ENCODE measurements at places on chromosomes 12 and 14. TPM values are rescaled to one million over a fixed set of nuclear protein-coding genes. Genes with fewer than 3 reads are reported as not detected.

GRCh38 chr14:69298131-69299071 is 38.4 kb downstream of the GALNT16 start:
- DNase-seq = peak; percentile 67

- no peak for DNase-seq
Observed at GRCh38 chr14:49923881-49924280, 31.0 kb downstream of the ARF6 start.

Gene KLHL33
- 0.35 TPM for total RNA-seq

Gene CLEC9A
- not detected for total RNA-seq

DNA sequence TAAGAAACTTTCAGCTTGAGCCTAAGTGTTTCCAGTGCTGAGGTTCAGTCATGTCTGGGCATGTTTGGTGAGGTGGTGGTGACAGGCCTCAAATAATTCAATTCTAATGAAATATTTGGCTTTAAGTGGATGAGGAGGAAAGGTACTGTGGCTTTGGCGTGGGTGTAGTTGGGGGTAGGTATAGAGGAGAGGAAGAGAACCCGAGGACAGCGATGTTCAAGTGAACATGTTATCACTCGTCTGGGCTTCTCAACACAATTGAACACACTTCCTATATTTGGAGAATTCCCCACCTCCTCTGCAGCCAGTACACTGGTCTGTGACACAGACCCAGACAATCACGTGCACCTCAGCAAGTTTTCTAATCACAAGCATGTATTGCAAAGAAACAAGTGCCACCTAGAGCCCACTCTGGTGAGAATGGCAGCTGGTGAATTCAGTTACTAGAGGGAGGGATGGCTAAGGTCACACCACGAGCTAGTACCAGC is 53.0 kb downstream of the IFNG-AS1 start:
- DNase-seq = no peak

DNA sequence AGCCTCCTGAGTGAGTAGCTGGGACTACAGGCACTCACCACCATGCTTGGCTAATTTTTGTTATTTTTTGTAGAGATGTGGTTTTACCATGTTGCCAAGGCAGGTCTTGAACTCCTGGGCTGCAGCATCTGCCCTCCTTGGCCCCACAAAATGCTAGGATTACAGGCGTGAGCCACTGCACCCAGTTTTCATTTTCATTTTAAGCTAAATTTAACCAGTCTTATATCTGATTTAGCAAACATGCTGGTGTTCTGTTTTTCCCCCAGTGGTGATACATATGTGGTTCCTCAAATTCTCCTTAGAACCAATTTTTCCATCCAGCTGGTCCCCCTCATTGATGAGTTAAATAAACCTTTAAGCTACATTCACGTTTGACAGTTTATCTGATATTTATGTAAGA is 43.8 kb upstream of the BICD1 start:
- no peak for DNase-seq

DNA sequence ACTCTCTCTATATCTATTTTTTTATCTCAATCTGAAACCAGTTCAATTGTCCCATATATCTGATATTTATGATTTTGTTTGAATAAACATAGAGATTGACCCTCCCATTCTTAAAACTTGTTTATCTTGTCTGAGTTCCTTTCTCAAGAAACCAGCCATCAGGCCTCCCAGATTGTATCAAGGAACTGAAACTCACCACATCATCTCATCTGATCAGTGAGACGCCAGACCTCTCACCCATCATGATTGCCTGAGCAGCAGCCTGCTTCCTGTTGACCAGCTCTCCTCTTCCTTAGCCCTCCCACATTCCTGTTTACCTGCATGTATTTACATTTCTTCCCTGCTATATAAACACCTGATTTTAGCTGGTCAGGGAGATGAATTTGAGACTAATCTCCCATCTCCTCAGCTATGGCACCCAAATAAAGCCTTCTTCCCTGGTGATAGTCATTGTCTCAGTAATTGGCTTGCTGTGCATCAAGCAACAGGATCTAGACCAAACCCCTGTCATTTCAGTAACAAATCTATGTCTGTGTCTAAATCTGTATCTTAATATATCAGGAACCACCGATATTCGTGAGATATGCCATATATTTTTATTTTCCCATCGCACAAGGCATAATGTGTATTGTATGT is 323.6 kb downstream of the TMTC2 start:
- DNase-seq = no peak

DNA sequence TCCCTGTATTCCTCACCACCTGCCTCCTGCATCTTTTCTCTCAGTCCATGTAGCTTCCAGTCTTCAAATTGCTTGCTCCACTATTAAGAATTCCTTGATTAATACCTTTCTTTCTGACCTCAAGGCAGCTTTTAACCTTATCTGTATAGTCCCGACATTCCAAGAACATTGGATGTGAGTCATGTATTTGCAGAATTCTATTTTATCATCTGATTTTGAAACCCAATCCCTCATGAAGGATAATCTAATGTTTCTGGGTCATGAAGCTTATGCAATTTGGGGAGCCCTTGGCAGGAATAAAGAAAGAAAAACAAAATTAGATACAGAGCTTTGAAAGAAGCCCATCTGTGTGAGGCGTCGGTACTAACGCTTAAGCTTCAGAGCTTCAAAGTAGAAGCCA is 63.4 kb upstream of the CCND2 start:
- DNase-seq = no peak

DNA sequence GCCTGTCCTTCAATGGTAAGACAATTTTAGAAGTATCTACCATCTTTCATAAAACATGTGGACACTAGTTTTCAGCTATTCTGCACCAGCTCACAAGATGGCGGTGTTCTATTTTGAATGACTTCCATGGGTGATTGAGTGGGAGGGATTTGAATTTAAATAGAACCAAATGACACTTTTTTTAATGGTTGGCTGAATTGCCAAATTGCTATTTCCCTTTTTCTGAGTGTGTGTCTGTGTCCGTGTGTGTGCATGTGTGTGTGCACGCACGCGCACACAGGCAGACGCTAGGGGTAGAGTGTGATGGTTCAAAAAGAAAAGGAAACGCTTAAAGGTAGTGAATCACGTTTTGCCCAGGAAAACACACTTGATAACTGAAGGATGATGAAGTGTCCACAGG is 362.6 kb downstream of the DAD1 start:
- DNase-seq = no peak

- no peak for DNase-seq
Observed at GRCh38 chr14:54568821-54569595, 2.1 kb downstream of the SAMD4A start.

GRCh38 chr14:80425686-80426085 is 214.4 kb upstream of the DIO2 start:
- no peak for DNase-seq

Gene STYK1
- total RNA-seq = not detected

Gene CISTR
- total RNA-seq = not detected

- DNase-seq = no peak
Observed at GRCh38 chr14:95137164-95137803, 20.0 kb downstream of the DICER1 start.

DNA sequence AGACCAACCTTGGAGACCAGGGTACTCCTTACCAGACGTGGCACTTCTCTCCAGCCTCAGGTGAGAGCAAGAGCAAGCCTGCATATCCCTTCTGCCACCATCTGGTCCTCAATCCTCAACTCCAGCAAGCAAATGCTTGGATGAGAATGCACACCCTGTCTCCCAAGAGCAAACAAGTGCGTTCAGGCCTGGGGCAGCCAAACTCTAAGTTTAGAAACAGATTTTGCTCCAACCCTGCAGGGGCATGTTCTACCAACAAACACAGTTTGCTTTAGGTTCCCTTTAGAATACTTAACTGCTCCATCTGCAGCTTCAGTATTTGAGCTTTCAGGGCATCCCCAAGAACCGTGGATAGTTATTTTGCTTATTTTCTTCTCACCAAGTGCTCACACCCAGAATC is 55.9 kb upstream of the FICD start:
- no peak for DNase-seq

Gene NEK9
- total RNA-seq = 105 TPM

DNA sequence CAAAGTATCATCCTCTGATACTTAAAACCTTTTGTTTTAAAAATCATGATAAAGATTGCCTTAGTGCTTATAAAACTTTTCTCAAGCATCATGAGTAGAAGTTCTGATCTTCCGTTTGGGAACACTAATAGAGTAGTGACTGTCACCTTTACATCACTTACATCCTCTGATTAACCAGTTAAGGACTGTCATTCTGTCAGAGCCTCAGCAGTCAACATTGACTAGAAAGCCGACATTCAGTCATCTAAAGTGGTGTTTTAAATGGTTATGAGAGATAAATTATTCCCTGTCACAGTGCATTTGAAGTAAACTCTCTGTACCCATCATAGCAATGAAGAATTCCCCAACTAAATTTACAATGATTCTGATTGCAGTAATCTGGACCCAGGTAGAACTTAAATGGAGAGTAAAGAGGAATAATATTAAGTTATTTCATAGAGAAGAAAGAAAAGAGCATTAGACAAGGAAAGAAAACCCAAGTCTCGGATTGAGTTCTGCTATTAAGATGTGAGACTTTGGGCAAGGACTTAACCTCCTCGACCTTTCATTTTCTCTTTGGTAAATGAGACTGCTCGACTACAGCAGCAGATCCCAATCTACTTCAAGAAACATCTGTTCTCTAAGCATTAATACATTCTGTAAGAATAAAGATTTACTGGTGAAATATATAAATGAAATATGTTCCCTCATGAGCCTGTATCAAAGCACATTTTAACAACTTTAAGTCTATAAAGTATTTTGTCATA is 563.9 kb upstream of the LMO3 start:
- no peak for DNase-seq

Measured in mesenteric fat pad (tissue), 1 donor.